ENCODE measurements at places on chromosomes 16 and 17. TPM values are rescaled to one million over a fixed set of nuclear protein-coding genes. Genes with fewer than 3 reads are reported as not detected.

DNA sequence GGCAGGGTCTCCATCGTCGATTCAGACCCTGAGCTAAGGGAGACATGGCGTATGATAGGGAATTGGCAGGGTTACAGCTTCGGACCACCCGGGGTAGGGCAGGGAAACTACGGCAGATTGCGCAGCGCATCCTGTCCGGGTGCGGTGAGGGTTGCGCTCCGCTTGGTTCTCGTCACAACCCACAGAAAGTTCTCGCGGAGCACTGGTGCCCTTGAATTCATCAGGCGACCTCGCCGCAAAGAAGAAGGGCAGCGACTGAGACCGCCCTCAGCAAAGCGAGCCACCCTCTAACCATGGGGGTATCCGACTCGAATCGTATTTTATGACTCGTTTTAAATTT lies 1.2 kb downstream of the HS3ST3B1 start:
- no peak for DNase-seq
- H3K27me3 ChIP-seq = peaks cover 15% of the 10 kb centered on the region
- H3K4me3 ChIP-seq = peak overlapping the region; percentile 83
- H3K36me3 ChIP-seq = no peaks in the 10 kb centered on the region
- H3K27ac ChIP-seq = peak overlapping the region; percentile 45
- H3K4me1 ChIP-seq = no peaks in the 10 kb centered on the region

DNA sequence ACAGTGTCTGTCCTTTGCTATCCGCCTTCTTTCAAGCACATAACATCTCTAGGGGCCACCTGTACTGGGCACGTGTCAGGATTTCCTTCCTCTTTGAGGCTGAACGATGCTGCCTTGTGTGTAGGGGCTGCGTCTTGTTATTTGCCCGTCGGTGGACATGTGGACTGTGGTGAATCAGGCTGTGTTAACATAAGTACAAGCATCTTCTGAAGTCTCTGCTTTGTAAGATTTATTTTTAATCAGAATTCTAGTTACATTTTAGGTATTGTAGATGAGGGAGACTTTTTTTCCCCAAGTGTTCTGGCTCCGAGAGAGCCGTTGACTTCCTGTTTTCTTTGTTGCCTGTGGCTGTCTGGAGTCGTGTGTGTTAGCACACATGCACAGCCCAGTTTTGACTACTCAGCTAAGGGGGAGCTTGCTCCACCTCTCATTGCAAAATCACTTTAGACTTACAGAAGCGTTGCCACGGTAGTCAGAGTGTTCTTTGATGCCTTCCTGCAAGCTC lies 26.1 kb downstream of the SPG7 start:
- H3K27me3 ChIP-seq = no peaks in the 10 kb centered on the region
- H3K27ac ChIP-seq = no peak overlapping the region
- no peaks in the 10 kb centered on the region for H3K4me1 ChIP-seq
- H3K36me3 ChIP-seq = peaks cover 3% of the 10 kb centered on the region
- no peak overlapping the region for H3K4me3 ChIP-seq

- H3K36me3 ChIP-seq = no peaks in the 10 kb centered on the region
- no peak overlapping the region for H3K27ac ChIP-seq
- H3K27me3 ChIP-seq = no peaks in the 10 kb centered on the region
- DNase-seq = peak; percentile 39
- H3K4me3 ChIP-seq = no peak overlapping the region
These were observed 125.5 kb upstream of the HSBP1 start for GRCh38 chr16:83682116-83682867.

- DNase-seq = peak; percentile 86
- no peaks in the 10 kb centered on the region for H3K4me1 ChIP-seq
- H3K27ac ChIP-seq = no peak overlapping the region
- H3K27me3 ChIP-seq = no peaks in the 10 kb centered on the region
- H3K4me3 ChIP-seq = peak overlapping the region; percentile 49
These were observed 6.6 kb upstream of the BMERB1 start for GRCh38 chr16:15427648-15428239.

Gene MEFV
- total RNA-seq = 4.1 TPM

DNA sequence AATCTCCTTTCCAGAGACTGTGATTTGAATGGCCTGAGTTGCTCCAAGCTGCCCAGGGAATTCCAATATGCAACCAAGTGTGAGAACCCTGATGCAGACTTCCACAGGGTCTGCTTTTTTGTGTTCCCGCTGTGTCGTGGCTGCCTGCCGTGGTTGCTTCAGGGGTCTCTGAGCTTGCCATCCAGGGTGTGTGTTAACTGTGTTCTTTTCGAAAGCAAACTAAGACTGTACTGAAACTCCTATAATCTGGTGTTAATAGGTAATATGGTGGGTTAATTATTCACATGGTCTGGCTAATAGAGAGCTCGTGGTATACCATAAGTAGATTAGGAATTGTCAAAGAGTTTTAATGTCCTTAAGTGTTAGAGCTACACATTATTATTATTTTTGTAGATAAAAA lies 20.7 kb downstream of the UBN1 start:
- no peak overlapping the region for H3K4me3 ChIP-seq
- H3K36me3 ChIP-seq = peaks cover 25% of the 10 kb centered on the region
- no peaks in the 10 kb centered on the region for H3K27me3 ChIP-seq
- peak overlapping the region; percentile 29 for H3K27ac ChIP-seq
